ENCODE measurements at places on chromosomes 5 and 9.

DNA sequence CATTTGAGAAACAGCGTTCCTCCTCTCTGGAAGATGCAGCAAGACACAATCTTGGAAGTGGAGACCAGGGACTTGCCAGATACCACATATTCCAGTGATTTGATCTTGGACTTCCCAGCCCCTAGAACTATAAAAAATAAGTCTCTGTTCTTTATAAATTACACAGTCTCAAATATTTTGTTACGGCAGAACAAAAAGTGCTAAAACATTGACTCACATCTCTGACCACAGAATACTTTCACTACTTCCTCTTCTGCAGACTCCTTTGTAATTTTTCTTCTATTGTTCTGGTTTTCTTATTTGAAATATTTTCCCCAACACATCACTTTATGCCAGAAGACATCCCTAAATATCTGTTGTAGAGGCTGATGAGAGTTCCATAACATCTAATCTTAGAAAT lies 706.1 kb upstream of the CDH18 start:
- no peaks in the 10 kb centered on the region for H3K36me3 ChIP-seq
- H3K27me3 ChIP-seq, result no peaks in the 10 kb centered on the region
- no peak overlapping the region for H3K4me3 ChIP-seq
- DNase-seq, result no peak
- H3K27ac ChIP-seq, result no peak overlapping the region
- no peaks in the 10 kb centered on the region for H3K4me1 ChIP-seq

DNA sequence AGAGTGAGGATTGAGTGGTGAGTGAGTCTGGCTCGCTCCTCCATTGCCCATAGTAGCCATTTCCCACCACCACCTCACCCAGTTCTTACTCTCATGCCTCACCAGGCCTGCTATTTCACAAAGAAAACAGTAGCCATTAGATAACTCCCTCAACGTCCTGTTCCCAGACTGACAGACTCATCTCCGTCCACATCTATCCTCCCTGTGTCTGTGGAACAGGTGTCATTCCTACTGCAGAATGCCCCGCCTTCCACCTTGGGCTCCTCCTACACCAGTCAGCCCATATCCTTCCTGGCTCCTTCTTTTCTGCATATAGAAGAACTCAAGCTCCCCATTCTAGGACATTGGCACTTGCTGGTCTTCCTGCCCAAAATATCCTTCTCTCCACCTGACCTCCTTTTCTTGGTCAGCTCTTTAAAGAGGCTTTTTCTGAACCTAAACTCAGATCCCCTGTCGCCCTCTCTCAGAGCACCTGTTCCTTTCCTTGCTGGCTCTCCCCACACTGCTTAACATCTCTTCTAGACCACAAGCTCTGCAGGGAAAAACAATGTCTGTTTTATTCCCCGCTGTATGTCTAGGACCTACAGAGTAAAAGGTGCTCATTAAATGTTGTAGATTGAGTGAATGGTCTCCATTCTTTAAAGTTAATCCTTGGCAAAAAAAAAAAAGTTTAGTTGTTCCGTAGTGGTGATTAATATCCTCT lies 3.2 kb downstream of the TNFAIP8 start:
- H3K27ac ChIP-seq, result peak overlapping the region; percentile 43
- peaks cover 27% of the 10 kb centered on the region for H3K36me3 ChIP-seq
- no peaks in the 10 kb centered on the region for H3K27me3 ChIP-seq
- H3K4me1 ChIP-seq, result peaks cover 13% of the 10 kb centered on the region
- no peak overlapping the region for H3K4me3 ChIP-seq

- DNase-seq, result no peak
- H3K27ac ChIP-seq, result no peak overlapping the region
- H3K4me3 ChIP-seq, result no peak overlapping the region
- no peaks in the 10 kb centered on the region for H3K36me3 ChIP-seq
Measured at GRCh38 chr5:83363111-83363885, 108.2 kb upstream of the VCAN start.

DNA sequence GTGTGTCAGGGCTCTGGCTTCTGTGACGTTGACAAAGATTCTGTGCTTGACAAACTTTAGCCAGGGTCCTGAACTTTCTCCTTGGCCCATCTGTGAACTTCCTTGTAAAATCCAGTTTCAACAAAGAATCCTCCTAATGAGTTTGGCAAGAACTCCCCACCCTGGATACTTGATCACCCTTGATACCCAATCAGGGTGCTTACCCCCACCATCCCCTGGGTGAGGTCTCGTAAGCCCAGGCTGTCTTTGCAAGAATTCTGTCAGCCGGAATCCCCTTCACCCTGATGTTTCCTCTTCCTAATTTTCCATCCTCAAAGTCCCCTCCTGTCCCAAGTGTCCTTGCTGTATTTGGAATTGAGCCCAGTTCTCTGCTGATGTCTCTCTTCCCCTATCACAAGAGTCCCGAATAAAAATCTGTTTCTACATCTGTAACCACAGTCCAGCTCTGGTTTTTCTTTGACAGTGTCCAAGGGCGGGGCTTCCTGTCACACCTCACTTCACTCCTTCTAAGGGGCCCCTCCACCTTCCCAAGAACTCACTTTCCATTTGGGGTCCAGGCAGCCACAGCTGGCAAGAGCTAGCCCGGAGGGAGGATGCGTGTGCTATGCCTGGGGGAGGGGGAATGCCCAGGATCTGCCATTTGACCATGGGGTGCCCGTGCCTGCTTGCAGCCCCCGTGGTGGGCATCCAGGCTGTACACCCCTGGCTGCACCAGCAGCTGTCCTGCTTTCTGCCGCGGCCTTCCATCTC lies 2.7 kb upstream of the CARD19 start:
- no peaks in the 10 kb centered on the region for H3K27me3 ChIP-seq
- H3K27ac ChIP-seq, result no peak overlapping the region
- peaks cover 31% of the 10 kb centered on the region for H3K4me1 ChIP-seq
- H3K4me3 ChIP-seq, result no peak overlapping the region

GRCh38 chr5:111641533-111642233 lies 115.3 kb downstream of the NREP start:
- no peak for DNase-seq
- no peaks in the 10 kb centered on the region for H3K27me3 ChIP-seq
- peaks cover 7% of the 10 kb centered on the region for H3K4me1 ChIP-seq
- no peak overlapping the region for H3K4me3 ChIP-seq

GRCh38 chr9:33248606-33249005 lies 8.6 kb downstream of the SPINK4 start:
- no peaks in the 10 kb centered on the region for H3K4me1 ChIP-seq
- H3K4me3 ChIP-seq, result no peak overlapping the region
- H3K27ac ChIP-seq, result no peak overlapping the region
- H3K36me3 ChIP-seq, result peaks cover 12% of the 10 kb centered on the region
- H3K27me3 ChIP-seq, result no peaks in the 10 kb centered on the region
- DNase-seq, result no peak

DNA sequence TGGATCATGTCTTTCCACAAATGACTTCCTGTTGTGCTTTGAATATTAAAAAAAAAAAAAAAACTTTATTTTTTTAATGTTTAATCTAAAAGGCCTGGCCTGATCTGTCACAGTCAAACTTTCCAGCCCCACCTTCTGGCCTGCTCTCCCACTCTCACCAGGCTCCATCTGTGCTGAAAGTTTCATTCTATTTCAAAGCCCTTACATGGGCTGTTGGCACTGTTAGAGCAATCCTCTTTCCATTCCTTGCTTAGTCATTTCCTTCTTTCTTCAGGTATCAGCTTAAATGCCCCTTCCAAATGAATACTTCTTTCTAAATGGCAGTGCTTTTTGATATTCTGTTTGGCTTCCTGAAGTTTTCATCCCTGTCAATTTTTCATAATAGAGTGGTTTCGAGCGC lies 1104.8 kb upstream of the C9orf72 start:
- no peaks in the 10 kb centered on the region for H3K27me3 ChIP-seq
- no peaks in the 10 kb centered on the region for H3K4me1 ChIP-seq
- H3K27ac ChIP-seq, result no peak overlapping the region
- no peak overlapping the region for H3K4me3 ChIP-seq
- DNase-seq, result no peak

GRCh38 chr5:34526682-34527305 lies 129.3 kb upstream of the RAI14 start:
- no peaks in the 10 kb centered on the region for H3K36me3 ChIP-seq
- no peak overlapping the region for H3K27ac ChIP-seq
- H3K4me3 ChIP-seq, result no peak overlapping the region
- H3K27me3 ChIP-seq, result peaks cover 2% of the 10 kb centered on the region

DNA sequence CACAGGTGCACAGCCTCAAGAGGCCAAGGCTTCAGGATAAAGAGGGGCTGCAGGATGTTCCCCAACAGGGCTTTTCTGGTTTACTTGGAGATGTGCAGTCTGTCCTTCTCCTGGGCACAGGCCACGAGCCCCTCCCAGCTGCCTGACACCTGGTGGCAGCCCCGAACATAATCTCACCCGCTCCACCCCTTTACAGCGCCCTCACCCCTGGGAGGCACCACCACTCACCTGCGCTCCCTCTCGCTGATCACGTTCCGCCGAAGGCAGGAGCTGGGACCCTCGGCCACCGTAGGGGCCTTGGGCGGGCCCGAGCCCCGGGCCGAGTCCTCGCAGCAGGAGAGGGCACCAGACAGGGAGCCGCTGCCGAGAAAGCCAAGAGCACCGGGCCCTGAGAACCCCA lies 514 bp downstream of the SOHLH1 start:
- no peak for DNase-seq
- no peak overlapping the region for H3K27ac ChIP-seq
- H3K4me1 ChIP-seq, result no peaks in the 10 kb centered on the region
- H3K36me3 ChIP-seq, result no peaks in the 10 kb centered on the region

- no peak overlapping the region for H3K27ac ChIP-seq
- DNase-seq, result no peak
Measured at GRCh38 chr5:138629392-138629791, 54.2 kb upstream of the HSPA9 start.

DNA sequence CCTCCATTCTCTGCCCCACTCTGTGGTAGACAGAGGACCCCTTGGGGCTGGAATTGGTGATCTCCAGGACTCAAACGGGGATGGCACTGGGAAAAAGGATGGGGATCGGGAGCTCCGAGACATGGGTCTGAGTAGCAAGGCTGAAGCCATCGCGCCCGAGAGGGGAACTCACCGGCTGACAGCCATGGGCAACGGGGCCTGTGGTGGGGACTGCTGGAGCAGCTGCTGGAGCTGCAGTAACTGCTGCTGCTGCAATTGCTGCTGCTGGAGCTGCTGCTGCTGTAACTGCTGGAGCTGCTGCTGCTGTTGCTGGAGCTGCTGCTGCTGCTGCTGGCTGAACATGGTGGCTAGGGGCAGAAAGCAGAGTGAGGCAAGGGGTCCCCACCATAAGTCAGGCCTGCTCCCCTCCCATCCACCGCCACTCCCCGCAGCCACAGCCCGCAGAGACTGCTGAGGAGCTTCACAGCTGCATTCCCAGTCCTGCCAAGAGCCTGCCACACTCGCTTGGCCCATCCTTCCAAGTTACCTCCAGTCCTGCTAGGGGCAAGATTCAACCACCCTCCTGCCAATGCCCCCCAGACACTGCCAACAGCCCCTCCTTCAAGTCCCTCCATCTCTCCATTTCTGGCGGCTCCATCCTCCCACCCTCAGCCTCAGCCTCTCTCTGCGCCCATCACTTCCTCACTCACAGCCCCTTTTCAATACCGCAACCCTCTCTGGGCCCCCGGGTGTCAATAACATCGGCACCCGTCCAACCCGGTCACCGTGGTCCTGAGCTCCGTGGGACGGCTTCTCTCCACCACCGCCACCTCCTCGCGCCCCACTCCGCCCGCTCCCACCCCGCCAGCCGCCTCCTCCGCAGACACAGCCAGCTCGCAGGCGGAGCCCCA lies 611 bp downstream of the CIZ1 start:
- H3K4me3 ChIP-seq, result peak overlapping the region; percentile 65
- H3K27ac ChIP-seq, result peak overlapping the region; percentile 79

- no peaks in the 10 kb centered on the region for H3K4me1 ChIP-seq
- no peaks in the 10 kb centered on the region for H3K27me3 ChIP-seq
- no peaks in the 10 kb centered on the region for H3K36me3 ChIP-seq
- no peak for DNase-seq
- no peak overlapping the region for H3K4me3 ChIP-seq
Measured at GRCh38 chr5:178699681-178700253, 30.7 kb downstream of the ZNF354A start.
